ENCODE measurements at places on chromosomes 2 and 18. TPM values are rescaled to one million over a fixed set of nuclear protein-coding genes. Genes with fewer than 3 reads are reported as not detected.

Gene TLX2
- total RNA-seq = 1.7 TPM

Gene RFTN2
- total RNA-seq = 0.12 TPM

Gene LYG1
- not detected for total RNA-seq

Gene CCDC74A
- 117 TPM for total RNA-seq

Gene CGREF1
- total RNA-seq = 0.40 TPM

Gene STK39
- total RNA-seq = 35.3 TPM

Gene CD8B2
- total RNA-seq = not detected

Gene TMEM163
- total RNA-seq = 0.43 TPM

Gene TWIST2
- total RNA-seq = 32.3 TPM

Gene TRIM43
- not detected for total RNA-seq

Gene CYRIA
- 25.2 TPM for total RNA-seq

GRCh38 chr2:164439885-164440284, 181.4 kb downstream of the GRB14 start:
- DNase-seq = no peak

DNA sequence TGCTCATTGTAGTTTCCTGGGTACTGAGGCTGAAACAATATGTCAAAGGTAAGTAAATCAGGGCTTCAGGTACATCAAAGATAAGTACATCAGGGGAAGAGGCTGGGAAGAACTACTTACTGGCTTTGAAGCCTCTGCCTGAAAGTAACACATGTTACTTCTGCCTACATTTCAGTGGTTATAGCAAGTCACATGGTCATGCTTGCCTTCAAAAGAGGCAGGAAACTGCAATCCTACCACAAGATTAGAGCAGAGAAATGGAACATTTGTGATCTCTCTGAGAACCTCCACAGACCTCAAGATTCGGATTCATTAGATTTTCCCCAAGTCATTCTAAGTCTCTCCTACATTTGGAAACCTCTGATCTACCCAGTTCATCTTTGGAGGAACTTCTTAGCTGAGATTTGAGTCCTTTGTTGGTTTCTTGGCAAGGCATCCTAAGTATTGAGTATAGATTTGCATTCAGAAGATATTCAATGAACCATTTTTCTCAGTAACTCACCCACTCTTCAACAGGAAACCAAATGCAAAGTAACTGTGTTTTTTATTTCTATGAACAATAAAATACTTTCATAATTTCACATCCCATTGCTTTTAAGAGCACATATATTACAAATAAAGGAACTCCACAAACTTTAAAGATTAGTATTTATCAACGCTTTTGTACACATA, 48.5 kb upstream of the CCDC195 start:
- no peak for DNase-seq

DNA sequence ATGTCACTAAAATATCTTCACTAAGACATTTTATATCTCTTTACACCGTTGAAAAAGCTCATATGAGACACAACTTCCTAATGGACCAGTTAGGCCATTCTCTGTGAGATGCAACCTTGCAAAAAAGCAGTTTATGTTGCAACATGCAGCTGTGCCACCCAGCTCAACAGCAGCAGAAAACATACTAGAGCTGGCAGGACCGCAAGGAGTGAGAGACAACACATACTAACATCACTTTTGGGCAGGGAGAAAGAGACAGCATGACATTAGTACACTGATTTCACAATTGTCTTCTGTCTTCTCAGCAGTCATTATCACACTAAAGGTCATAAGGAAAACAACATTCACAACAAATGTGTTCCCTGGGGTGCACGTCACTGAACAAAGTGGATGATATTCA, 122.9 kb downstream of the EPB41L3 start:
- DNase-seq = no peak

GRCh38 chr2:237878321-237879057, 19.1 kb downstream of the RAMP1 start:
- no peak for DNase-seq

DNA sequence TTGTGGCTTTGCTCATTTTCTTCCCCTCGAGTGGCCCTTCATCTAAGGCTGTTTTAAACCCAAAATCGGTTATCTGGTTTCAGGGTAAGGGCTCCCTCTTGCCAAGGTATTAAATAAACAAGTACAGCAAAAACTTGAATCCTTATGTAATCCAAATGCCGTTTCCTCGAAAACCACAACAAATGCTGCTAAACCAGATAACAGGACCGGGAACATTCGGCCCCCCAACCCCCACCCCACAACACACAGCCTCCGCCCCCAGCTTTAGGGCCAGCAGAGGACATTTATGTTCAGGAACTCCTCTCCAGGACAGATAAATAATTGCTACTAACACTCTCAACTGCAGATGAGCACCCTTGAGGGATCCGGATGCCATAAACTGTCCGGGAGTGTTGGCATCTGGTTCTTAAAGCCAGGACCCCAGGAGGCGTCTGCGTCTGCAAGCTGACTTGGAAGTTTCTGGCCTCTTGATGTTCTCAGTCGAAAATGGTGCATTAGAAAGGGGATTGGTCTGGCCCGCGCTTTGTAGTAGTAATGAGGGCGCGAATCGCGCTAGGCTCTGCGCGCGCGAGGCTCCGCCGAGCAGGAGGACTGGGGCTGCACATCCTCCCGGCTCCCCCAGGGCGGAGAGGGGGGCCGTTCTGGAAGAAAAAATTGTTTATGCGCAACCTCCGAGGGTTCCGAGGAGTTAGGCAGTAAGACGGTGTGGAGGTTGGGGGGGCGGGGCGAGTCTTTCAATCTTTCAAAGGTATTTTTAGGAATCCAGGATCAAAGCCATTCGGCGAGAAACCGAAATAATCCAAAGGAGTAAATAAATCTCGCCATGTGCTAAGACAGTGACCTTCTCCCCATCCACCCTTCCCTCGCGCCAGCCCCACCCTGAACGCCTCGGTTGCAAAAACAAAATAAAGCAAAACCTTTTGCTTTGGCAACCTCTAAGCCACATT, 3.9 kb upstream of the ID2 start:
- DNase-seq = peak; percentile 67

DNA sequence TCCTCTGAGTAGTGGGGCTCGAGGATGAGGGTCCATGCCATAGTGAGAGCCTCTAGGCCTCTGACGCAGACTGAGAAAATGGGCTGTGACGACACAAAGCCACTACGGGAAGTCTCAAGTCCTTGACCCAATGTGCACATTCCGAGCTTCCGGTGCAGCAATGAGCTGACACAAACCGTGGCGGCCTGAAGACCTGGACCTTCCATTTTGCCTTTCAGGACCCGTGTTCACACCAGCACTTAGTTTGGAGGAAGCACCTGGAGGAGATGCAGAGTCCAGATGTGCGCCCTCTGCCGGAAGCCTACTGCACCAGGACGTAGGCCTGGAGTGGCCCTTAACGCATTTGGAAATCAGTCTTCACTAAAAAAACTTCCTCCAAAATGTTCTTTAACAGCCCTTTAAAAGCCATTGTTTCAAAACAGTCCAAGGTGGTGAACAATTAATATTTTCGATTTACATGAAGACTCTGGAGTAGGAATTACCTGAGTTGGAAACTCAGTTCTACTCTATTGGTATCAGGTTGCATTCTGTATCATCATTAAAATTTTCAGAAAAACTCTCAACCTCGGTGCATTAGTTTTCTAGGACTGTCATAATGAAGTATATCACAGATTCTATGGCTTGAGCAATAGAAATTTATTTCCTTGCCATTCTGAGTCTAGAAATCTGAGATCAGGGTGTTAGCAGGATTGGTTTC, 33.9 kb downstream of the BMP10 start:
- DNase-seq = no peak

- DNase-seq = no peak
Measured at GRCh38 chr2:132448331-132448730, 31.7 kb downstream of the GPR39 start.

DNA sequence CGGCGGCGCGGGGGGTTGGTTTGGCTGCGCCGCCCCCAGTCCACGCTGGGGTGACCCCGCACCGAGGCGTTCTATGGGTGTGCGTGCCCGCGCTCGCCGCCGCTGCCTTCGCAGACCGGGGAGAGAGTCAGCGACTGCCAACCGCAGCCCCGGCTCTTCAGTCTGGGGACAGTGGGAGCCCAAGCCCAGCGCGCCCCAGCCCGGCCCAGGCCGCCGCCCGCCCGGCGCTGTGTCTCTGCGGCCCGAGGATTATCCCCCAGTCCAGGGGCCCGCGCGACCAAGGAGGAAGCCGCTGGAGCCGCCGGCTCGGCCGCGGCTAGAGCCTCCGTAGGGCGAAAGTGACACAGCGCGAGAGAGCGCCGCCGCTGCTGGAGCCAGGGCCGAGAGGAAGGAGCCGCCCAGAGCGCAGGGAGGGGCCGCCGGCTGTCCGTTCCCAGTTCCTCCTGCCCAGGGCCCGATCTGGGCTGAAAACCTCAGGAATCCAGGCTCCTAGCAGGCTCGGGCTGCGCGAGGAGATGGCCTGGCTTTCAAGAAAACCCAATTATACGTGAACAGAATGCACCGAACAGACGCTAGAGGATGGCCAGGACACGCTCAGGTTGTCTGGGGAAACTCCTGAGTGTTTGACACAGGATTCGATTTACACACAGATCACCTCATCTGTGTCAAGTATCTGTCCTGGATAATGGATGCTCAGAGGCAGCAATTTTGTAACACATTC, 2.4 kb downstream of the CTIF start:
- DNase-seq = peak; percentile 10

- DNase-seq = no peak
Measured at GRCh38 chr2:218009231-218009630, 6.4 kb upstream of the TNS1 start.

- no peak for DNase-seq
Measured at GRCh38 chr18:24408496-24408895, 10.9 kb upstream of the OSBPL1A start.

GRCh38 chr18:23479829-23480505, 23.3 kb upstream of the RMC1 start:
- no peak for DNase-seq

DNA sequence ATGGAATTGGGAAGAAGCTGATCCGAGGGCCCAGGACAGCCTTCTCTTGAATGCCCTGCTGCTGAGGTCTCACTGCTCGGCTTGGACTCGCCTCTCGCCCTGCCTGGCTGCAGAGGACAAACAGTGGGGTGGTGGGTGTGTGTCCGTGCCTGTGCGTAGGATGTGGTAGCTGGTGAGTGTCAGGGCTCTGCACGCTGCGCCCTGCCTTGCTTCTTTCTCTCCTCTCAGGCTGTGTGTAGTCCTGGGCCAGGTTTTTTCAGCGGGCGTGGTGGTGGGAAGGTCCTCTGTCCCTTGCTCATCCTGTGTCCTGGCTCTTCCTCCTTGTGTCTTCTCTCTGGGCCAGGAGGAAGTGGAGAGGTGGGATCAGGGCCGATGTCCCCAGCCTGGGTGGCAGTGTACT, 44.8 kb downstream of the RRM2 start:
- DNase-seq = no peak

- DNase-seq = no peak
Measured at GRCh38 chr2:38483776-38484501, 106.9 kb upstream of the ATL2 start.

GRCh38 chr18:10441472-10441871, 13.0 kb upstream of the APCDD1 start:
- no peak for DNase-seq

DNA sequence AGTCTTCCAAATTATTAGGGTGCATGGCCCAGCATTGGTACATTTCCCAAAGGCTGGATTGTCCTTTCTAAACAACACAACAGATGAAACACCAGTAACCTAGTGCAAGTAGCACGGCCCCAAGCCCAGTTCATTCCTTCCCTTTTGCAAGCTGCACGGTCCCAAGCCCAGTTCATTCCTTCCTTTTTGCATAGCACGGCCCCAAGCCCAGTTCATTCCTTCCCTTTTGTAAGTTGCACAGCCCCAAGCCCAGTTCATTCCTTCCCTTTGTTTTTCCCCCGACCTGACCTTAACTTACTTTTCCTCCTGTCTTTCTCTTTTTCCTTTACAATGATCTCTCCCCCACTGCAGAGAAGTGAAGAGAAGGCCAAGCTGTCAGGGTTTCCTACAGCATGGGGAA, 60.9 kb downstream of the C18orf63 start:
- no peak for DNase-seq

DNA sequence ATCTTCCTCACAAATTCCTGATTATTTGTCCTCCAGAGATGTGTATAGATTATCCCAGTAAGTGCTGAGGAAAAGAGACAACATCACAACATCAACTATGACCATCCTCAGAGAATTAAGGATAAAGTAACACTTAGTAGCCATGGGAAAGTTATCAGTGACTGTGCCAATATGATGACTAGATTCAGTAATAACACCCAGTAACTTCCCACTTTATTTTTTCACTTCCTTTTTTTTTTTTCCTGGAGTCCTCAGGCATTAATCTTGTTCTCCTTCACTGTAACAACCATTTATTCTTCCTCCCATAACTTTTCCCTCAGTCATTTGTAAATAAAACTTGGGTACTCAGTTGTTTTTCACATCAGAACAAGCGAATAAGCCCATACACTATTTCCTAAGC, 16.7 kb upstream of the PID1 start:
- DNase-seq = no peak

DNA sequence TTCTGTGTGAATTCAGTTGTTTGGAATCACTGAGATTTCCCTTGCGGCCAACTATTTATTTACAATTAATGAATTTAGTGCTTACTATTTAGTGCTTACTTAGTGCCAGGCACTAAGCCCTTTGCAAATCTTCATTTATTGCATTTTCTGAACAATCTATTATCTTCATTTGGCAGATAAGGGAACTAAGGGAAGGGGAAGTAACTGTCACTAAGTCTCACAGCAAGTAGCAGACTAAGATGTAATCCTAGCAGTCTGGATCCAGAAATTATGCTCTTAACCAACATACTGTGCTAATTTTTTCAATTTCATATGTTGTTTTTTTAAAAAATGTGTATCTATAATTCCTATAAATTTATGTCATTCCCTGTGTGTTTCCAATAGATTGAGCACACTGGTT, 214.4 kb upstream of the EPC2 start:
- no peak for DNase-seq

DNA sequence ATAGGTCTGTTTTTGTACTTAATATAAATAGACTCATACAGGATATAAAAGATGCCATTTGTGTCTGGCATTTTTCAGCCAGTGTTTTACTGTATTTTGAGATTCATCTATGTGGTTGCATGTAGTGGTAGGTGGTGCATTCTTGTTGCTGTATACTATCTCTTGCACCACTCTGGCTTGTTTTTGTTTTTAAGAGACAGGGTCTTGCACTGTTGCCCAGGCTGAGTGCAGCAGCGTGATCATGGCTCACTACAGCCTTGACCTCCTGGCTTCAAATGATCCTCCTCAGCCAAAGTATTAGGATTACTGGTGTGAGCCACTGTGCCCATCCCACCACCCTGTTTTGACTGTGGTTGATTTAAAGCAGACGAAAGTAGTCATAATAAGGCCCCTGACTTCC, 12.6 kb downstream of the HK2 start:
- no peak for DNase-seq

DNA sequence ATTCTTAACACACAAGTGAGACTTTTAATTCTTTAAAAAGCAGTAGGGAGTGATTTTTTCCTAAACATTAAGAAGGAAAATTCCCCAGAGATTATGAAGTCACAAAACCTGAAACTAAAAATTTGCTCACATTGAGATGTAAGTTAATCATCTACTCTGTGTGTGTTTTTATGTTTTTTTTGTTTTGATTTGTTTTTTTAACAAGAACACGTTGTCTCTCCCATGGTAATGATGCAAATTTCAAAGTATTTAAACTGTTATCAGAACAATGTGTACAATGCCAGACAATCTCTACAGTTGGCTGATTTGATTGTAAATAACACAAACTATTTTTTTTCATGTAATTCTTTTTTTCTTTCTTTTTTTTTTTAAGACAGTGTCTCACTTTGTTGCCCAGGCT, 71.5 kb downstream of the COLEC12 start:
- DNase-seq = no peak

Measured in A172 (cell line).